Naive thymus-derived CD4-positive, alpha-beta T cell (primary cell): ENCODE measurements at places on chromosomes 16 and 17. TPM values are rescaled to one million over a fixed set of nuclear protein-coding genes. Genes with fewer than 3 reads are reported as not detected.

DNA sequence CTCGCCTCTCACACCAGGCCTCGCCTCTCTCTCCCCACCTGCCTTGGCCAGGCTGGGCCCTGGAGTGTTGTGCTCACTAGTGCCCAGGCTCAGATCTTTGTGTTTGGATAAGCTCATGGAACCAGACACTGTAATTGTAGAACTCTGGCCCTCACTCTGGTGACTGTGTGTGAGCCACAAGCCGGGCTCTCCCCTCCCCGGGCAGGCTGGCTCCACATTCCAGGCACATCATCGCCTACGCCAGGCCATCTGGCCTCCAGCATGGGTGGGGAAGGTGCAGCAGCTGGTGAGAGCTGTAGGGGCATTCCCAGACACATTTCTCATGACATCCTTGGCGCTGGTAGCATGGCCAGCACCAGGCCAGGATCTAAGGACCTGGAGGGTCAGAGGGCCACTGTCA is 202.3 kb downstream of the RAB11FIP4 start:
- no peak for DNase-seq

DNA sequence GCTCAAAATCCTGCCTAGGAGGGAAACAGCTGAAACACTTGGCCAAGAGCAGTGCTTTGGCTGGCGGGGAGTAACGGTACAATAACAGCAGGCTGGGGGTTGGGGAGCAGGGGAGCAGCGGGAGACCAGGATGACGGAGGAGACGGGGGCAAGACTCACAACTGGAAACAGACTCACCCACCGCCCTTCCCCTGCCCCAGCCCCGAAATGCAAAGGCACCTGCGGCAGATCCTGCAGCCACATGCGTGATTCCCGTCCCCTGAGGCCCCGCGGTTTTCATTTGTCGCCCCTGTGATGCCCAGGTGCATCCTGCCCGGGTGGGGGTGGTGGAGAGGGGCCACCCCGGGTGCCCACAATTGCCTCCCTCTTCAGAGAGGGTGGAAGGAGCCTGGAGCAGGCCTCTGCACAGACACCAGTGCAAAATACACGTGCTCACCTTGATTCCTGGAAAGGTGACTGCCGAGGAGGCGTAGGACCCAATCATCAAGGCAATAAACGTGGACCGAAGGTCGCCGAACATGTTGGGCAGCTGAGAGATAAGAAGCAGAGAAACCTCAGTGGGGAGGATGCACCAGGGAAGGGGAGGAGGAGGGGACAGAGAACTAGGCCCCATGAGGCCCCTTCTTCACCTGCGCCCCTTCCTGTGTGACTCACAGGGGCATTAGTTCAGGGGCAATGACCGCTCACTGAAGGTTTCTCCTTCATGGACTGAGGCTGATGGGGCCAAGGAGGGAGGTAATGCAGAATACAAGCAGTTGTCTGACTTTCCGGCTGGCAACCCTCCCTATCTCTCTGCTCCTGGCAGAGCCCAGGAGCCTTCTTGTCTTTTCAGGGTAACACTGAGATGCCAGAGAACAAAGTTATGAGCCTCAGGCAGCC is 30.4 kb upstream of the PITPNA start:
- no peak for DNase-seq

DNA sequence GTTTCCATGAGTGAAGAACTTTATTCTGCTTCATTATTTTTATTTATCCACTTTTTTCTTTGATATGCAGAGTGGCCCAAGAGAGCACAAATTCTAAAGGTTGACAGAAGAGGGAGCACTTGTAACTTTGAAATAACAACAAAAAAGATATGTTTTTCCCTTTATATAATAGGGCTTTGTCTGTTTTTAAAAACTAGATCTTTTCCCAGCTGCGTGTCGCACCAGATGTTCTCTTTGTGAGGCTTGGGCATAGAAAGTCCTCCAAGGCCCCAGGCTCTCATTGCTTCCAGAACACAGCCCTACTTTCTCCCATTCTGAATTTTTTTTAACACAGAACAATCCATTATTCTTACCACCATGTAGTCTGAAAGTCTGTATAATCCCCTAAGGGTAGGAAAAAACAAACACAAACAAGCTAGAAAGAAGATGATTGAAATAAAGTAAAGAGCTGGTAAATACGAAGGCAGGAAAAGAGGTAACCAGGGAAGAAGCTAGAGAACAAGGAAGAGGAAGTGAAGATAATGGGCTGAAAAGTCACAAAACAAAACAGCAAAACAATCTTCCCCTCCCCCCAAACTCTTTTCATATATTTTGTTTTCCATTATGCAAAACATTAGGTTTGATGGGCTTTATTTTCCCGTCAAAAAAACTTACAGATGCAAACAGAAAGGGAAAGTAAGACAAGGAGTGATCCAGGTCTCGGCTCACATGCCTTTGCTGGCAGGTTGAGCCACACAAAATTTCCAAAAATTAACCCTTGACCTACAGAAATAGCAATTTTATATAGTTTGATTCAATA is 160.4 kb downstream of the ABCA8 start:
- DNase-seq: no peak

DNA sequence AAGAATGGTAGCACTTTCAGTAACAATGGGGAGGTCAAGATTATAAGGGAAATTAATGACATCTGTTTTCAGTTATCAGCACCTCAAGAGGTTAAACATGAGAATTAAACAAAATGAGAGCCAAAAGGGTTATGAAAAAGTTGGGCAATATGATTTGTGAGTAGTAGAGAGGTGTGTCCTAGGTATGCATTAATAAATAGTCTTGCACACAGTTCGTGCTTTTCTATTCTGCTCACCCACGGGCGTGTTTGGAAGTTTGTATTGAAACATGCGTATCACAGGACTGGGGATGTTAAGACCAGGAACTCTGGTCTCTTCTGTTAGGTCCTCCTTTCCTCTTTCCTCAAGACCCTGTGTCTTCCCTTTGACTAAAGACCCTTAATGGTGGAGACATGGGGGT is 6.0 kb downstream of the BPTF start:
- no peak for DNase-seq

DNA sequence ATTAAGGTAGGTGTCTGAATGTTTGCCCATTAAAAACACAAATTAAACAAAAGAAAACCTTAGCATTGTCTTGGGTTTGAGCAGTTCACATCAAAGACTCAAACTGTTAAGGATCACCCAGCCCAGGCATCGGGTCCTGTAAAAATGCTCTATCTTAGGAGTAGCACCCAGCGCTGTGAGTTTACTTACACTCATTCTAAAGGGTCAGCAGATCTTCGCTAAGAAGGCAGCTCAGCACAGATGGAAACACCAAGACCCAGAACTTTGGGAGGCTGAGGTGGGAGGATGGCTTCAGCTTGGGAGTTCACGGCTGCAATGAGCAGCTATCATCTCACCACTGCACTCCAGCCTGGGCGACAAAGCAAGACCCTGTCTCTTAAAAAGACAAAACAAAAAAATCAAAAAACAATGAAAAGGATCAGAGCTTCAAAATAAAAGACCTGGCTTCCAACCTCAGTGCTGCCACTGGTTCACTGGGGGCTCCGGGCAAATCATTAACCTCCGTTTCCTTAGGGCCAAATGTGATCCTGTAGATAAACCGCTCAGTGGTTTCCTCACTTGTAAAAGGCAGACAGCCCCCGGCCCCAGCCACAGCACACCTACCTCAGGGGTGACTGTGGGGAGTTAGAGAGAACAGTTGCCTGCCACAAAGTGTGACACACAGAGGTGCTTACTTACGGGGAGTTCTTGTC is 11.1 kb downstream of the COG1 start:
- DNase-seq: no peak

GRCh38 chr17:28551421-28552175 is 826 bp downstream of the UNC119 start:
- no peak for DNase-seq

- DNase-seq: no peak
Measured at GRCh38 chr17:65568918-65569317, 7.5 kb upstream of the AXIN2 start.

DNA sequence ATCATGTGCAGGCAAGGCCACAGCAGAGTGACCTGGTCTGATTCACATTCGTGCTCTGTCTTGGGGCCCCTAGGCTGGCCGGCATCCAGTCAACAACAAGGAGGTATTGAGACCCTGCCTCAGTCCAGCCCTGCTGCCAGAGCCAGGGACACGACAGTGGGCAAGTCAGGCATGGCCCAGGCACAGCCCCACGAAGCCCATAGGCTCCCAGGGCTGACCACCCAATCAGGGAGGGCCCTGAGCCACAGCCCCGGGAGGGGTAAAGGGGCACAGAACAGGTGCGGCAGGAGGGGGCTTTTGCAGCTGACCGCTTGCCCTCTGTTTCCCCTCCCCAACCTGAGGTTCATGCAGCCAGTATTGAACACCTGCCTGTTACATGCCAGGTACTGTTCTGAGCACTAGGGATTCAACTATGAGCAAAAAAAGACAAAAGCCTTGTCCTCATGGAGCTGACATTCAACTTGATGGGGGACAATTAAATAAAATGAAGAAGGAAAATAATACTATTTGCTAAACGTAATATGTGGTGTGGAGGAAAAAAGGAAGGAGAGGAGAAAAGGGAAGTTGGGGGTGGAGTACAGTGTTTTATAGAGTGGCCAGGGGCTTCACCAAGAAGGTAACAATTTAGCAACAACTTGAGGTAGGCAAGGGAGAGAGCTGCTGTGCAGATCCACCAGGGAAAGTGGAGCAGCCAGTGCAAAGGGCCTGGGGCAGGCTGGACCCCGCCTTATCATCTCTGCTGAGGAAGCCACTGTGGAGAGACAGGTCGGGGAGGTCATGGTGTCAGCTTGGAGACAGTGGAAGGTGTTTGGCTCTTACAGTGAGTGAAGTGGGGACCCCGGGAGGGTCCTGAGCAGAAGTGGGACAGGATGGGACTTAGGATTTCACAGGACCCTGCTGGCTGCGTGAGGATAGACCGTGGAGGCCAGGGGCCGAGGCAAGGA is 6.1 kb downstream of the DRC3 start:
- no peak for DNase-seq

GRCh38 chr16:56669005-56669839 is at the start of gene MT1H:
Gene MT1H (plus strand): TSS chr16:56669814. CDS start chr16:56669885, 71 bp downstream.
- DNase-seq: no peak

DNA sequence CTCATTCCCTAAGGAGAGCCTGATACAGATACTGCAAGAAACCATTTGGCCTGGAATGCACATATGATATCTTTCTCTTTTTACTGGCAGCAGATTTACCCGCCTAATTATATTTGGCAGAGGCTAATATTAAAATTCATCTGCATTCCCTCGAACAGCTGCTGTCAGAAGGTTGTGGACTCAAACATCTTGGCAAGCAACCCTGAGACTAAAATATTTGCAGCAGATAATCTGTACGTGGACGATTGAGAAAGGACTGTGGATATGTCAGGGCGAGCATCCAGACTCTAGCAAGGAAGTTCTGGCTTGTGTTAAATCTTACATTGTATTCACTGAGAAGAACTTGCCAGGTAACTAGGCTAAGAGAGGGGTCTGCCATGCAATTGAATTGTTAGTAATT is 65.2 kb downstream of the SNX20 start:
- DNase-seq: no peak

DNA sequence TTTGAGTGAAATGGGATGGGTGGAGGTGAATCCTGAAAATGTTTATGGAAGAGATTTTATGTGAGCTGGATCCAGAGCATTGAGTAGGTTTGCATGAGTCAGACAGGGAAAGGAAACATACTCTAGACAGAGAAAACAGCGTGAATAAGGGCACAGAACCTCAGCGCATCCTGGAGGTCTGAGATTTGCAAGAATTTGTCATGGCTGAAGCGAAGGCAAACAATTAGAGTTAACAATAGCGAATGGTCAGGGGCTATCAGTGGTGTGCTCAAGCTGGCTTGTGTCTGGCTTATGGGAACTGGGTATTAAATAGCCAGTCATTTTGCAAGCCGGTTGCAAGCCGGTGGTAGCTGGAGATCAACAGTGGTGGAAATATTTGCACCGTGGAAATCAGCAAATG is 36.4 kb downstream of the MAP2K6 start:
- no peak for DNase-seq

- DNase-seq: no peak
Measured at GRCh38 chr16:84535408-84535807, 30.9 kb upstream of the MEAK7 start.

GRCh38 chr16:70665806-70666735 is 19.7 kb downstream of the IL34 start:
- DNase-seq: no peak

- DNase-seq: no peak
Measured at GRCh38 chr17:4859816-4860625, 26.9 kb downstream of the MINK1 start.

DNA sequence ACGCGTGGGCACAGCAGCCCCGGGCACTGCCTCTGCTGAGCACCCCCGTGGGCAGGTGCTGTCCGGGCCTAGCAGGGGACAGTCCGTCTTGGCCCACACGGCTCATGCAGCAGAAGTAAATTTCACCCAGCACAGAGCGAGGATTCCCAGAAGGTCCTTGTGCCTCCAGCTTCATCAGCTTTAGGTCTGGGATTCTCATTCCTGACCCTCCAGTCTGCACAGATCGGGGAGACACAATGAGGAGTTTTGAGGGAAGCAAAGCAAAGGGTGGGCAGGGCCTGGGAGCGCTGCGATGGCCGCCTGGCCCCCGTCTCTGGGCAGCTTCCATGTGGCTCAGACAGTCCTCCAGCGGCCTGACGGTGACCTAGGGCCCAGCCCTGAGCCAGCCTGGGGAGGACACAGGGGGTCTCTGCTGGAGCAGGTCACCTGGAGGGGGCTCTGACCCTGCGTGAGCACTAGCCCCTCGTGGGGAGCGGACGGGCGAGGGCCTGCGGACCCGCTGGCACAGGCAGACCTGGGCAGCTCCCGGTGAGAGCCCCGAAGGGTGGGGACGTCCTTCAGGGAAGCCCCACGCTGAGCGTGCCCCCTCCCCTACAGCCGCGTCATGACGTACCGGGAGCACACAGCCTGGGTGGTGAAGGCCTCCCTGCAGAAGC is 30.7 kb upstream of the CHMP6 start:
- no peak for DNase-seq

GRCh38 chr17:61284174-61284573 is 115.5 kb upstream of the TBX2 start:
- no peak for DNase-seq

GRCh38 chr17:36768394-36768793 is 167.0 kb downstream of the MRM1 start:
- DNase-seq: no peak

- no peak for DNase-seq
Measured at GRCh38 chr16:54398986-54399385, 112.4 kb upstream of the IRX3 start.

GRCh38 chr16:85935391-85935973 is 36.5 kb downstream of the IRF8 start:
- DNase-seq: no peak

CX3CL1 gene
- polyA plus RNA-seq: not detected

KRTAP2-3 gene
- polyA plus RNA-seq: not detected

CEP95 gene
- 11.3 TPM for polyA plus RNA-seq

AGRP gene
- polyA plus RNA-seq: not detected

SRL gene
- polyA plus RNA-seq: not detected

ASPHD1 gene
- polyA plus RNA-seq: not detected

NLE1 gene
- polyA plus RNA-seq: 10.7 TPM

MEAK7 gene
- 9.3 TPM for polyA plus RNA-seq

PERCC1 gene
- not detected for polyA plus RNA-seq

TRPV3 gene
- polyA plus RNA-seq: not detected

EPN3 gene
- not detected for polyA plus RNA-seq

CHD9 gene
- polyA plus RNA-seq: 30.6 TPM

KRTAP16-1 gene
- 0.19 TPM for polyA plus RNA-seq

ALOX12B gene
- polyA plus RNA-seq: 1.0 TPM
